ENCODE measurements at places on chromosomes 11 and 22.

- no peak overlapping the region for H3K4me3 ChIP-seq
- DNase-seq = no peak
- H3K27ac ChIP-seq = no peak overlapping the region
- H3K27me3 ChIP-seq = peaks cover 49% of the 10 kb centered on the region
- H3K4me1 ChIP-seq = no peaks in the 10 kb centered on the region
Measured at GRCh38 chr22:36914390-36914752, 943 bp downstream of the CSF2RB start.

GRCh38 chr11:5992604-5993251 is 5.9 kb upstream of the OR52L1 start:
- no peak for DNase-seq
- peaks cover 3% of the 10 kb centered on the region for H3K4me1 ChIP-seq
- no peaks in the 10 kb centered on the region for H3K36me3 ChIP-seq
- no peak overlapping the region for H3K27ac ChIP-seq
- H3K27me3 ChIP-seq = peaks cover 16% of the 10 kb centered on the region

- H3K36me3 ChIP-seq = no peaks in the 10 kb centered on the region
- H3K4me1 ChIP-seq = peaks cover 3% of the 10 kb centered on the region
- DNase-seq = no peak
- no peak overlapping the region for H3K27ac ChIP-seq
Measured at GRCh38 chr11:129307162-129307561, 68.5 kb upstream of the BARX2 start.

DNA sequence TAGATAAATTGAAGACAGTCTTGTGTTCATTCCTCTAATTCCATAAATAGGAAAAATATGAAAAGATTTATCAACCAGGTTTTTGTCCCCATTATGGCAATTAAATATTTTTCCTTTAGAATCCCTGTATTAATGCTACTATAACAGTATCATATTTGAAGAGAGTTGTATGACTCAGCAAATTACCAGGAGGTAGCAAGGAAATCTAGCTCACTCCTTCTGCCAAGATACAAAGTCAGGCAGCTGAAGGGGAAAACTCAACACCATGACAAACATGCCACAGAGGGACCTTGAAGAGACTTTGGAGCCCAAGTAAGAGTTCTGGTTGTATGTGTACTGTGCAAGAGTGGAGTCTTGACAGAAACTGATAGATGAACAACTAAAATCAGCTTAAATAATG is 143.3 kb downstream of the GUCY1A2 start:
- DNase-seq = no peak
- no peaks in the 10 kb centered on the region for H3K4me1 ChIP-seq
- no peaks in the 10 kb centered on the region for H3K27me3 ChIP-seq
- H3K36me3 ChIP-seq = peaks cover 13% of the 10 kb centered on the region
- no peak overlapping the region for H3K27ac ChIP-seq
- no peak overlapping the region for H3K4me3 ChIP-seq

DNA sequence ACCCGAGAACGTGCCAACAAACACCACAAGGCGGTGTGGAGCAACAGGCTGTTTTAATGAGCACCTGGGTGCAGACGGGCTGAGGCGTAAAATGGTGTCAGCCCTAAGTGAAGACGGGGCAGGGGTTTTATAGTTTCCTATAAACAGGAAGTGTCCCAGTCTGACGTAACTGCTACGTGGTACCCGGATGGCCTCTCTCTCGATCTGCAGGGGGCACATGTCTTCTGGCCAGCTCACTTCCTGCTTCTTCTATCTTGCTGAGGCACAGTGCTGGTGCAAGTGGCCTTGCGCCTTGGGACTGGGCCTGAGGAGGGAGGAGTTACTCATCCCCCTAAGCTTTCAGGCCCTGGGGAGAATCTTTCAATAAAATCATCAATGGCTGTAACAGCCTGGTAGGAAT is 20.9 kb downstream of the OOSP3 start:
- H3K4me3 ChIP-seq = no peak overlapping the region
- H3K27ac ChIP-seq = peak overlapping the region; percentile 41
- peaks cover 1% of the 10 kb centered on the region for H3K36me3 ChIP-seq
- no peak for DNase-seq

DNA sequence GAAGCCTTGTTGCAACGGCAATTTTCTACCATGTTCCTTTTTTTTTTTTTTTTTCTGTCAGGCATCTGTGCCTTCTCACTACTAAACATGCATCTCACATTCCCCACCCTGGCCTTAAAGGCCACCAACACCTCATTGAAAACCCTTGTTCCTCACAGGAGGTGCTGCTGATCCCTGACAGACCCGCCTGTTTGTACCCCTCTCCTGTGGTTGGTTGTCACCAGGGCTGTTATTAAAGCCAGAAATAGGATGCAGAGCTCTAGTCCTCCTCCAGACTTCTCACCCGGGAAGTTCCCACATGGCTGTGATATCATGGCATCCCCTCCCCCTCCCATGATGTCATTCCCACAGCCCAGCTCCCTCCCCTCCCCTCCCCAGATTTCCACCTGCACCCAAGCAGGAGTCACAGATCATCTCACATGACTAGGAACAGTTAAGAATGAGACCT is 302.8 kb upstream of the NCAM1 start:
- no peak for DNase-seq
- no peak overlapping the region for H3K4me3 ChIP-seq
- peaks cover 4% of the 10 kb centered on the region for H3K27me3 ChIP-seq
- H3K4me1 ChIP-seq = no peaks in the 10 kb centered on the region

DNA sequence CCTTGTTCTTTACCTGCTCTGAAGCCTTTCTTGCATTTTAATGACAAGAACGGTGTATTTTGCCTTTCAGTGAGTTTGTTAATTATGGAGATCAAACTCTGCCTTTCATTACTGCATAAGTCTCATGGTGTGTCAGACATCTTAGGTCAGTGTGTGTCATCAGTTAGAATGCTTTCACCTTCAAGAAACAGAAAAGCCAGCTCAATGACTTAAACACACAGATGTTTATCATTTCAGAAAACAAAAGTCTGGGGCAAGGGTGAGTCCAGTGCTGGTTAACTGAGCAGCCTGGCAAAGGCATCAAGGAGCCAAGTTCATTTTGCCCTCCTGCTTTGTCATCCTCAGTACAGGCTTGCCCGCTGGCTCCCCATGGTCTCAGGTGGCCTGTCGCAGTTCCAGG is 54.5 kb downstream of the PACS1 start:
- DNase-seq = no peak
- no peak overlapping the region for H3K27ac ChIP-seq
- no peaks in the 10 kb centered on the region for H3K27me3 ChIP-seq
- H3K4me3 ChIP-seq = no peak overlapping the region

DNA sequence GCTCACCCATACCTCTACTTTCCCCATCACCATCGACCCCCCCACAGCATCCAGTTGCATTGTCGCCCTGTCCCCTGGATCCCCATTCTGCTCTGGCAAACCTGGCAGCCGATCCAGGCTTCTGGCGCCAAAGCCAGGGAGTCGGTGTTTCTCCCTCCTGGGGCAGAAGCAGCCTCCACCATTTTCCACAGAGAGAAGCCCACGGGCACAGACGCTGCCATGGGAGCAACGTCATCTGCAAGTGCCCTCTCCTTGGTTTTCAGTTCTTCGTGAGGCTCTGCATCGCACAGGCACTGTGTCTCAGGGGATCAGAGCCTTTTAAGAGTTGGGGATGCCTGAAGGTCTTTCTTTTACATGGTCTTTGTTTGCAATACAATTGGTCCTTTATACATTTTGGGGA is 2.3 kb downstream of the YPEL4 start:
- no peaks in the 10 kb centered on the region for H3K27me3 ChIP-seq
- peaks cover 71% of the 10 kb centered on the region for H3K4me1 ChIP-seq
- DNase-seq = no peak
- H3K36me3 ChIP-seq = peaks cover 8% of the 10 kb centered on the region
- H3K27ac ChIP-seq = peak overlapping the region; percentile 78

- H3K4me1 ChIP-seq = no peaks in the 10 kb centered on the region
- peaks cover 6% of the 10 kb centered on the region for H3K27me3 ChIP-seq
- no peak for DNase-seq
- H3K27ac ChIP-seq = no peak overlapping the region
- no peaks in the 10 kb centered on the region for H3K36me3 ChIP-seq
Measured at GRCh38 chr11:77267962-77268361, 33.5 kb downstream of the GDPD4 start.

DNA sequence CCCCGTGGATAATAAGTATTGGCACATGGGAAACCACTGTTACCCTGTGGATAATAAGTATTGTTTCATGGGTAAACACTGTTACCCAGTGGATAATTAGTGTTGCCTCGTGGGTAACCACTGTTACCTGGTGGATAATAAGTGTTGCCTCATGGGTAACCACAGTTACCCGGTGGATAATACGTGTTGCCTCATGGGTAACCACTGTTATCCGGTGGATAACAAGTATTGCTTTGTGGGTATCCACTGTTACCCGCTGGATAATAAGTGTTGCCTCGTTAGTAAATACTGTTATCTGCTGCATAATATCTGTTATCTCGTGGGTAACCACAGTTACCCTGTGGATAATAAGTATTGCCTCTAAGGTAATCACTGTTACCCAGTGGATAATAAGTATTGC is 25.5 kb upstream of the NXPE4 start:
- no peak for DNase-seq
- H3K4me1 ChIP-seq = no peaks in the 10 kb centered on the region
- H3K36me3 ChIP-seq = no peaks in the 10 kb centered on the region
- H3K27ac ChIP-seq = no peak overlapping the region
- H3K27me3 ChIP-seq = no peaks in the 10 kb centered on the region

DNA sequence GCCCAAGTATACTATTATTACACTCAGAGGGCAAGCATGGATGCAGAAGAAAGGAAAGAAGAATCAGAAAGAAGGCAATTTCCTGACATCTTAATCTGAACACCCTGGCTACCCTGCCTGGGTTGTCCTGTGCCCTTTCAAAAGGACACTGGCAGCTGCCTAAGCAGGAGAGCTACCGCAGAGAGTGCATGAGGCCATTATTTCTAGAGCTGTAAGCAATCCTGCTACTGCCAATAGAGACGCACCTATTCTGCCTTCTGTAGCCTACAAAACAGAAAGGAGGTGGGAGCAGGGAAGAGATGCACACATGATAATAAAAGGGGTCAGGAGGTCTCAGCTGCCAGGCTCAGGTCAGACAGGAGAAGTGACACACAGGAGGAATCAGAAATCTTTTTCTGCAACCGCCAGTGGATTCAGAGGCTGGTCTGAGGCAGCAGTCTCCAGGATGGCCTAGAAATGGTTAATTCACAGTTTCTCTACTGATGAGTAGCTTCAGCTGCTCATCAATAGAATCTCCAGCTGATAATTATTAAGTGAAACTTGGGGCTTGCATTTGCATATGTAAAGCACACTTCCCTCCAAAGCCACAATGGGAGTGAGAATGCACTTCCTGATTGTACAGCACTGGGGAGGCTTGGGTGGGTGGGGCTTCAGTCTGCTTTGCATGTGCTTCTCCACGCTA is 253.9 kb downstream of the LARGE1 start:
- no peak overlapping the region for H3K27ac ChIP-seq
- H3K36me3 ChIP-seq = peaks cover 8% of the 10 kb centered on the region
- no peak overlapping the region for H3K4me3 ChIP-seq
- DNase-seq = no peak
- H3K27me3 ChIP-seq = no peaks in the 10 kb centered on the region

- no peak overlapping the region for H3K27ac ChIP-seq
- no peak overlapping the region for H3K4me3 ChIP-seq
- H3K27me3 ChIP-seq = peaks cover 5% of the 10 kb centered on the region
- H3K36me3 ChIP-seq = no peaks in the 10 kb centered on the region
- DNase-seq = no peak
Measured at GRCh38 chr11:122686111-122686510, 30.6 kb downstream of the UBASH3B start.

DNA sequence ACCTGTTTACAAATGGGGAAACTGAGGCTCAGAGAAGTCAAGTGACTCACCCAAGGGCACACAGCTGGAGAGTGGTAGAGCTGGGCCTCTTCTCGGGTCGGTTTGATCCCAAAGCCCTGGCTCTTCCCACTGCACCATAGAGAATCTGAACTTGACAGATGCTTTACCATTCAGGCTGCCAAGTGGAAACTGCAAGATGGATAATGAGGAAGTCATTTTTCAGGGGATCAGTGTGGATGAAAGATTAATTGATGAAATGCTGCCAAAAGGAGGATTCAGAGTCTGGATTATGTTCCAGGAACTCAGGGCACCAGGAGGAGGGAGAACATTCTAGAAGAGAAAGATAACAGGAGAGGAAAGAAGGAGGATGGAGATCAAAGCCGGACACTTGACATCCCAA is 185.9 kb upstream of the ZBED5 start:
- H3K36me3 ChIP-seq = no peaks in the 10 kb centered on the region
- no peak overlapping the region for H3K4me3 ChIP-seq
- no peak for DNase-seq

GRCh38 chr11:132648851-132649250 is 883.5 kb downstream of the OPCML start:
- no peak overlapping the region for H3K27ac ChIP-seq
- DNase-seq = no peak
- H3K4me3 ChIP-seq = no peak overlapping the region
- no peaks in the 10 kb centered on the region for H3K36me3 ChIP-seq

- H3K36me3 ChIP-seq = peaks cover 3% of the 10 kb centered on the region
- no peak overlapping the region for H3K4me3 ChIP-seq
- no peaks in the 10 kb centered on the region for H3K27me3 ChIP-seq
- H3K4me1 ChIP-seq = peaks cover 2% of the 10 kb centered on the region
Measured at GRCh38 chr11:86615487-86615886, 56.9 kb downstream of the ME3 start.

GRCh38 chr11:95296165-95296564 is 65.2 kb upstream of the SESN3 start:
- H3K27me3 ChIP-seq = no peaks in the 10 kb centered on the region
- no peaks in the 10 kb centered on the region for H3K36me3 ChIP-seq
- no peak overlapping the region for H3K27ac ChIP-seq
- DNase-seq = no peak
- peaks cover 27% of the 10 kb centered on the region for H3K4me1 ChIP-seq
- H3K4me3 ChIP-seq = no peak overlapping the region

GRCh38 chr11:27287205-27287604 is 75.8 kb downstream of the CCDC34 start:
- H3K27me3 ChIP-seq = no peaks in the 10 kb centered on the region
- DNase-seq = no peak
- H3K4me1 ChIP-seq = no peaks in the 10 kb centered on the region
- peaks cover 9% of the 10 kb centered on the region for H3K36me3 ChIP-seq
- H3K27ac ChIP-seq = no peak overlapping the region
- H3K4me3 ChIP-seq = no peak overlapping the region

GRCh38 chr11:111836162-111836561 is 35.2 kb downstream of the ALG9 start:
- no peak for DNase-seq
- H3K27me3 ChIP-seq = no peaks in the 10 kb centered on the region
- peaks cover 11% of the 10 kb centered on the region for H3K36me3 ChIP-seq
- H3K4me1 ChIP-seq = peaks cover 7% of the 10 kb centered on the region
- H3K27ac ChIP-seq = no peak overlapping the region

- peaks cover 4% of the 10 kb centered on the region for H3K4me1 ChIP-seq
- DNase-seq = no peak
- H3K4me3 ChIP-seq = no peak overlapping the region
- H3K27ac ChIP-seq = no peak overlapping the region
- no peaks in the 10 kb centered on the region for H3K36me3 ChIP-seq
Measured at GRCh38 chr22:26286091-26286820, 117.0 kb downstream of the SEZ6L start.

DNA sequence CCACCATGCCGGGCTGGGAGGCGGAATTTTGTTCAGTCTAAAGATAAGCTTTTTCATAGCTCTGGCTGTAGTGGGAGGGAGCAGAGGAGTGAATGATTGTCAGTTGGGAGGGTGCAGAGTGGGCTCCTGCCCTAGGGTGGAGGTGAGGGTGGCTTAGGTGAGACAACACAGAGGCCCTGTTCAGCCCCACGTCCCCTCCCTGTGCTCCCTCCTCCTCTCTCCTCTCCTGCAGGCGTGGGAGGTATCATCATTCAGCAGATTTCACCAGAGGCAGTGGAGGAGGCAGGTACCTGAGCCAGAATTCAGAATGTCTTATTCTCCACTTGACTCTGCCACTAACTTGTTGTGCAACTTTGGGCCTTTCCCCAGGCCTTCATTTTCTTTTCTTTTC is 1.7 kb upstream of the THRSP start:
- no peak overlapping the region for H3K27ac ChIP-seq
- H3K4me3 ChIP-seq = no peak overlapping the region
- no peak for DNase-seq
